Activated naive CD8-positive, alpha-beta T cell treated with anti-CD3 and anti-CD28 coated beads, Interleukin-2, amount 50 U/mL, for 24 hours (primary cell): ENCODE measurements at places on chromosomes 2 and 18.

DNA sequence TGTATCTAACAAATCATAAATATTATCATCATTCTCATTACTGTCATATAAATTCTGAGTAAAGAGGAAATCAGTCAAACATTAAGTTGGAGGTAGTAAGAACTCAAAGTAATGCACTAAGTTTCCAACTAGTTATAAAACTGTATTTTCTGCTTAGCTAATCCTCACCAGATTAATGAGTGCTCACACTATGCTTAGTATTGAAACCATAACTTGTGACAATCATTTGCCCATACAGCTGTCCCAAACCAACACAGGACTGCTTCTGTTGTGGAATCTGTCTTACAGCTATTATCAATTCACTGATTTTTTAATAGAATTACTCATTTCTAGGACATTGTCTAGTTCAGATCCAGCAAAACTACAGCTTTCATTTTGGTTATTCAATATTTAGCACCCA is 41.5 kb upstream of the TANK start:
- DNase-seq: no peak

- DNase-seq: peak; percentile 89
Observed at GRCh38 chr2:118186110-118186857, 98.0 kb downstream of the INSIG2 start.

DNA sequence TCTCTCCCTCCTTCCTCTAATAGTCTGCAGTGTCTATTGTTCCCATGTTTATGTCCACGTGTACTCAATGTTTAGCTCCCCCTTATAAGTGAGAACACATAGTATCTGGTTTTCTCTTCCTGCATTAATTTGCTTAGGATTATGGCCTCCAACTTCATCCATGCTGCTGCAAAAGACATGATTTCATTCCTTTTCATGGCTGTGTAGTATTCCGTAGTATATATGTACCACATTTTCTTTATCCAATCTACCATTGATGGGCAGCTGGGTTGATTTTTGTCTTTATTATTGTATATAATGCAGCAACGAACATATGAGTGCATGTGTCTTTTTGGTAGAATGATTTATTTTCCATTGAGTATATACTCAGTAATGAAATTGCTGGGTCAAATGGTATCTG is 13.8 kb downstream of the GKN2 start:
- DNase-seq: no peak

DNA sequence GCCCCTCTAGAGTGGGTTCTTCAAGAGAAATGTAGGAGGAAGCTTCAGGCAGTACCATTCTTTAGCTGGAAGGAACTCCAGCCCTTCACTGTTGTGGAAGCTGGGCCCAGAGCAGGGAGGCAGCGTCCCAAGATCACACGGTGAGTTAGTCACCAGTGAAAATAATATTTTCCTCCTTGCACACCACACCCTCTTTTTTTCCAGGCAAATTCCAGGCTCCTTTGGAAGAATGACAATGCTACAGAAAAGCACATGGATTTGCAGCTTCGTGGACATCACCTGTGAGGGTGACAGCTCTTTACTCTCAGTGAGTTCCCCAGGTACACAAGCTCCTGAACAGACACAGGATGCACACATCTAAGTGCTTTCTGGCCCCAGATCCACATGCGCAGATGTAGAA is 157.1 kb downstream of the COL6A3 start:
- no peak for DNase-seq

DNA sequence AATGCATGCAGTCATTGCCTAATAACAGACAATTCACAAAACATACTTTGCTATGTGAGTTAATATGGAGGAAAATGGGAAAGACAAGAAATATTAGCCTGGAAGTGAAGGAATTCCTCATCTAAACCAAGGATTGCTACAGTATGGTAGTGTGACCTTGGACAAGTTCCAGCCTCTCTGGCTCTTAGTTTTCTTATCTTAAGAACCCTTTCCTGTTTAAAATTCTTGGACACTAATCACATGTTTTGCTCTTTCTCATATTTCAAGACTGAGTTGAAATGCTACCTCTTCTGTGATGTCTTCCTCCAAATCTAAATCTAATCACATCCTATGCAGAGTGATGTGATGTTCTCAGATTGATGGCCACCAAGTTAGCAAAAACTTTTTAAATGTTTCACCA is 20.8 kb upstream of the ADAM23 start:
- no peak for DNase-seq

DNA sequence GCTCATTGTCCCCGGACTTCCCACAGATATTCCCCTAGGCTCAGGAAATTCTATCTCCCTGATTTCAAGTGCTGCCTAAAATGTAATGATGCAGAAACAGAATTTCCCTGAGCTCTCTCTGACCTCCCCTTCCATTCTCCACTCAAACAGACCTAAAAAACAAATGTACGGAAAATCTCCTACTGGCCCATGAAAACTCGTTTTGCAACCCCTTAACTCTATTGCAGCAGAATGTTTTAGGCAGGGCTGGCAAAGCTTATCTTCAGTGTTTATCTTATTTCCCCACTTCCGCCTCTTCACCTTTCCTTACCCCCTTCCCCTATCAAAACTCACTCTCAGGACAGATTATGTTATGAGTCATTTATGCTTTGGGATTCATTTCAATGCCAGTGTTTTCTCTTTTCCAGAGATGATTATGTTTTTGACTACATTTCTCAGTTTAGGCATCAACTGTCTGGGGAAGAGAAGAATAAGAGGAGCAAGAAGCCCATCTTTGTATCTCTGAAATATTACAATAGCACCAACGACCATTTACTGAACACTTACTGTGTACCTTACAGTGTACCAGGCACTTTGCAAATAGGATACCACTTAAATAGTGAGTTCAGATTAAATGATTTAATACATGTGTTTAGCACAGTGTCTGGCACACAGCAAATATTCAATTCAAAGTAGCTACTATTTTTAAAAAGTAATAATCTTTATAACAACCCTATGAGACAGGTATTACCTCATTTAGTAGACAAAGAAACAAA is 53.9 kb upstream of the STPG4 start:
- DNase-seq: no peak

DNA sequence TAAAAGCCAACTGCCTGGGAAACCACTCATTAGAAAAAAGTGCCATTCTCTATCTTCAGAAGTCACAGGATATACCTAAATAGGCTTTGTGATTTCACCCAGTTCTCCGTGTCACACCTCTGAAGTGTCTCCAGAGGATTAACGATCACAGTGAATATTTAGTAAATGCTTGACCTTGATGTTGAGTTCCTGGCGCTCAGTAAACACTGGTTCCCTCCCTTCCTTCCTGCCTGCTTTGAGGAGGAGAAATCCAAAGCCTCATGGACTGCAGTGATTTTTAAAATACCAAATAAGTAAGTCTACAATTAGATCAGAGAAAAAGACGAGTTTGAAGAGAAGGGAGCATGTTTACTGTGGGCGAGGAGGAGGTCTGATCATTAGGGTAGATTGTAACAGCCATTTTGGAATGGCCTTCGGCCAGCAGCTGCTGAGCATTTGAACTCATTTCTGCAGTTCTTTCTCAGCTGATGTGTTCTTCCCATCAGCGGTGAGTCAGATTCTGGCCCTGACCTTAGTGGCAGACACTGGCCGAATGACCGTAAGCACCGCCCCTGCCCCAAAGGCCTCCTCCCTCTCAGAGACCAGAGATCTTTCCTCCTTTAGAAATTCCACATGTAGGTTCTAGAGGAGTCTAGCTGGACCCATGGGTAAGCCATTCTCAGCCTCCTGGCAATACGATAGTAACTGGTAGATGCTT is 62.1 kb upstream of the SLC16A14 start:
- DNase-seq: no peak

GRCh38 chr2:119644186-119644585 is 34.8 kb upstream of the TMEM177 start:
- no peak for DNase-seq

- DNase-seq: no peak
Observed at GRCh38 chr18:35334821-35335220, 9.4 kb downstream of the ZNF24 start.
